Dorsolateral prefrontal cortex (tissue), 122 donors: ENCODE measurements at places on chromosomes 11 and 22. TPM values are rescaled to one million over a fixed set of nuclear protein-coding genes. Genes with fewer than 3 reads are reported as not detected.

Gene C11orf91
- 0.87 TPM for total RNA-seq

DNA sequence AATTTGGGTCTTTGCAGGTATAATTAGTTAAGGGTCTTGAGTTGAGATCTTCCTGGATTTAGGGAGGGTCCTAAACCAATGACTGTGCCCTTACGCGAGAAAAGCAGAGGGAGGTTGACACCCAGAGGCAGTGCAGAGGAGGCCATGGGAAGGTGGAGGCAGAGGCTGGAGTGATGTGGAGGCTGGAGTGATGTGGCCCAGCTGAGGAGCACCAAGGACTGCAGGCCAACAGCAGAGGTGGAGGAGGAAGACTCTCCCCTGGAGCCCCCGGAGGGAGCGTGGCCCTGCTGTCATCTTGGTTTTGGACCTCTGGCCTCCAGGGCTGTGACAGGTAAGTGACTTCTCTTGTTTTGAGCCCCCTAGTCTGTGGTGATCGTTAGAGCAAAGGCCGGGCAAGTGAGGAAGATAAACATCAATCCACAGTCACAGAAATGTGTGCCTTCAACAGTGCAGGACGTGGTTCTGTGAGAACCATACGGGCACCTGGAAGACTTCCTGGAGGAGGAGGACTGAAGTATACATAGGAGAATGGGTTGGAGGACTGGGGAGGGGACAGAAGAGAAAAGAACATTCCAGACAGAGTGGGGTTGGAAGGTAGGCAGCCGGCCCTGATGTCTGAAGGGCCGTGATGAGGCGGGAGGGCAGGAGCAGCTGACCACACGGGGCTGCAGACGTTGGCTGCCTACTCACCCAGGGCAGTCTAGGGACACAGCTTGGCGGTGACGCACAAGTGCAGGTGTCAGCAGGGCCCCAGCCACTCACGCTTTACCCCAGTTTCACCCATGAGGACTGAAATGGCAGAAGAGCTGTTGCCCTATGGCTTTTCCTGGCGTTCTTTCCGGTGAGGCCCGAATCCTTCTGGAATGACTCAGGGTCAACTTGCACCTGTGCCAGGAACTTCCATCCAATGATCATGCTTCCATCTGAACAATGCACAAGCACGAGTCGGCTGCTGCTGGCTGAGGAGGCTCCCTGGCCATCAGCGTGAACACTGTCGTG is 270.2 kb downstream of the CTTN start:
- DNase-seq, result no peak

DNA sequence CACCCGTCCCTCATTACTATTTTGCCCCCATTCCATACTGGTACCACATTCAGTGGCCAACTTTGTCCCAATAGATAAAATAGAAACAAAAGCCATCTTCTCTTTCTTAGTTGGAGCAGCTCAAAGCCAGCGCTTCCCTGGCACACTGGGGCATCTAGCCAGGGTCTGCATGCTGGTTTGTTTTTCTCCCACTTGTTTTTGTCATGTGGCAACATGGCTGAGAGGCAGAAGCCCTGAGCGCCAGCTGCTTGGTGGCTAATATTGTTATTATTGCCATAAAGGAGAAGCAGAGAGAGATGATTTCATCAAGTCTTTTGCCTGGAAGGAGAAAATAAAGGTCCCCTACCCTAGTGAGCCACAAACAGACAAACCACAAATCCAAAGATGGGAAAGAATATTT is 48.4 kb upstream of the CRTAM start:
- DNase-seq, result no peak

DNA sequence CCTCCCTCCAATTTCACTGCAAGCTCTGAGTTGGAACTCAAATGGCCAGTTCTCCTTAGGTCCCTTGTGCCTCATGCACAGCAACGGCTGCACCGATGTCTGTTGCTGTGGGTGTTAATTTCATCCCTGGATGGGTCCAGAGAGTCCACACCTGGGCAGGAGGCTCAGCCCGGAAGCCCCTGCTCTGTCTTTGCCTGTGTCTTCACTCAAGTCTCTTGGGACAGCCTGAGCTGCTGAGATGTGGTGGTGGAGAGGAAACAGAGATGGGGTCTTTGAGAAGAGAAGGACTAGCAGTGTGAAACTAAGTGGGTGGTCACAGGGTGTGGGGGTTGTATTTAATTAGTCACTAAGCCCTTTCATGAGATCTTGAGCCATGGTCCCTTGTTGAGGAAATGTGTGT is 109.3 kb downstream of the NECTIN1 start:
- DNase-seq, result no peak
